ENCODE measurements at places on chromosomes 16 and 17.

DNA sequence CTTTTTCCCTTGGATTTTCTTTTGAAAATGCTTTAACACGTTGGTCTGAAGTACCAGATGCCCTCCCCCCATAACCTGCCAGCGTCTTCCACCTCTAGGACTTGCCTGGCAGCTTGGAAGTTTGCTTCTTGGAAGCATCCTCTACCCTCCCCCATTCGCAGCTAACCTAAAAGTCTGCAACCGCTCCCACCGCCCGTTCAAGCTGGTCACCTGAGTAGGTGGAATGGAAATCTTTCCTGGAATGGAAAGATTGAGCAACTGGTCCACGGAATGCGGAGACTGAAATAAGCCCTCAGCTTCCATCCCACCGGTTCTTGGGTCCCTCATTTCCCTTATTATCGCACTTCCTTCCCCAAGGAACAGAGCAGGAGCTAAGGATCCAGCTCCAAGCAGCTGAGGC lies 31.4 kb downstream of the HS3ST3B1 start:
- DNase-seq, result no peak

- DNase-seq, result no peak
These were observed 4.5 kb upstream of the HERPUD1 start for GRCh38 chr16:56927471-56927870.

- DNase-seq, result no peak
These were observed 4.5 kb downstream of the CRYBA1 start for GRCh38 chr17:29251184-29251583.

DNA sequence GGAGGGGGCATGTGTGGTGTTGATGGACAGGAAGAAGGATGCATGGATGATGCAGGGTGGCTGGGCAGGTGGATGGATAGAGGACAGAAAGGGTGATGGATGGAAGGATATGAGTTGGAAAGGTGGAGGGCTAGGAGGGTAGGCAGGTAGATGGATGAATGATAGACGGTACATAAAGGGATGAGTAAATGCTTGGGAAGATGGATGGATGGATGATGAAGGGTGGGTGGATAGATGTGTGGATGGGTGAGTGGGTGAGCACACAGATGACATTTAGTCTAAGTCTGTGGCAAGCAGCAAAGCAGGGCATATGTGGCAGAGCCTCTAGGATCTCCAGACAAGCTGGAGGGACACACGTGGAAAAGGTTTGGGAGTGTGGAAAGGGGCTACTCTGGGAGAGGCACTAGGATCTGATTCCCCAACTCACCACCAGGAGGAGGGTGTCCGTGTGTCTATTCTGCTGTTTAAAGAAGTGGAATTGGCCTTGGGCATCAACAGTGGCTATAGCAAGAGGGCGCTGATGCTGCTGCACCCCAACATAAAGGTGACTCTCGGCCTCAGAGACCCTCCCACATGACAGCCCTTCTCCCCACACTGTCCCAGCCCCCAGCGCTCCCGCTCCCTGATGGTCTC lies 8.2 kb downstream of the PLD2 start:
- DNase-seq, result no peak

- DNase-seq, result no peak
These were observed 185.1 kb downstream of the RPTOR start for GRCh38 chr17:80729761-80730160.

GRCh38 chr17:30965686-30966085 lies 5.2 kb upstream of the RNF135 start:
- no peak for DNase-seq

GRCh38 chr16:65318138-65318537 lies 196.3 kb upstream of the CDH11 start:
- no peak for DNase-seq

- DNase-seq, result peak; percentile 9
These were observed at the start of gene AKTIP for GRCh38 chr16:53502331-53503269. AKTIP (minus strand) TSS chr16:53503209; CDS start chr16:53500259, 2,950 bp downstream.

DNA sequence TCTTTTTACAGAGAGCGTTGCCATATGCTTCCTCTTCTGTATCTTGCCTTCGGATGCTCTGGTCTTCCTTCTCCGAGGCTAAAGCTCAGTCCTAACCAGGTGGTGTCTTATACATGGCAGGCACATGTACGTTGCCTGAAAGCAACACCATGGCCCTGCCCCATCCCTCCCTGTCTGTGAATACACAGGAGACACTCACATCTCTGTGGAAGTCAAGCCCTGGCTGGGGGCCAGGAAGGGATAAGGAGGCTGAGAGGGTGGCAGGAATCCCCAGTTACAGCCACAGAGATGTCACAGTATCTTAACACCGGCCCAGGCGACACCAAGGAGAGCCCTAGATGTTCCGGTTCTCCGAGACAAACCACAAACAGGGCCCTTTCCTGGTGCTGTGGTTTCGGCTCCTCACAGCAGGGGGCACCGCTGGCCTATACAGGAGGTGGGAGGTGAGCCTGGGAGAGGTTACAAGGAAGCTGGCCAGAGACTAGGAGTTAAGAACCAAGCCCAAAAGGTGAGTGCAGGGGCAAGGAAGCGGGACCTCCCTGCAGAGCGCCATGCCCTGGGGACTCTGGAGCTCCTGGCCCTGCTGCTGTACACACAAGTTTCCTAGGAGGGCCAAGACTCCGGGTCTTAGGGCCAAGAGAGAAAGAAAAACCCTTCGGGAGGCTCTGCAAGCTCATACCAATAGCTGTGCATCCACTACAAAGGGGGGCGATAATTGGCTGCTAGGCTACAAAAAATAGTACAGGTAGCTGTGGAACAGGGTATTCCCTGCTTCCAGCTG lies 41.7 kb downstream of the SRL start:
- no peak for DNase-seq

DNA sequence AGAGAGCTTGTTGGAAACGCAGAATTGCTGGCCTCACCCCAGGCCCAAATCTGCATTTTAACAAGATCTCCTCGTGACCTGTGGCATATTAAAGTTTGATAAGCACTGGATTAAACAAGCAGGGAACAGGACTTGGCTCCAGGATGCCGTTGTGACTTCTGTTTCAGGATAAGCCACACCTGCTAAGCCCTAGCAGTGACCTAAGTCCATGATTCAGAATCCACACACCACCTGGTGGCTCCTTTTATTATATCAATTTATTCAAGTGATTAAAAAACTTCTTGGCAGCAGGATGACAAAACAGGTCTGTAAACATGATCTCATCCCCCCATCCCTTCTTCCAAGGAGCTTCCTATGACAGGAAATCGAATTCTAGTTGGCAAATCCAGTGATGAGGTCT lies 9.1 kb downstream of the NAGPA start:
- DNase-seq, result no peak

DNA sequence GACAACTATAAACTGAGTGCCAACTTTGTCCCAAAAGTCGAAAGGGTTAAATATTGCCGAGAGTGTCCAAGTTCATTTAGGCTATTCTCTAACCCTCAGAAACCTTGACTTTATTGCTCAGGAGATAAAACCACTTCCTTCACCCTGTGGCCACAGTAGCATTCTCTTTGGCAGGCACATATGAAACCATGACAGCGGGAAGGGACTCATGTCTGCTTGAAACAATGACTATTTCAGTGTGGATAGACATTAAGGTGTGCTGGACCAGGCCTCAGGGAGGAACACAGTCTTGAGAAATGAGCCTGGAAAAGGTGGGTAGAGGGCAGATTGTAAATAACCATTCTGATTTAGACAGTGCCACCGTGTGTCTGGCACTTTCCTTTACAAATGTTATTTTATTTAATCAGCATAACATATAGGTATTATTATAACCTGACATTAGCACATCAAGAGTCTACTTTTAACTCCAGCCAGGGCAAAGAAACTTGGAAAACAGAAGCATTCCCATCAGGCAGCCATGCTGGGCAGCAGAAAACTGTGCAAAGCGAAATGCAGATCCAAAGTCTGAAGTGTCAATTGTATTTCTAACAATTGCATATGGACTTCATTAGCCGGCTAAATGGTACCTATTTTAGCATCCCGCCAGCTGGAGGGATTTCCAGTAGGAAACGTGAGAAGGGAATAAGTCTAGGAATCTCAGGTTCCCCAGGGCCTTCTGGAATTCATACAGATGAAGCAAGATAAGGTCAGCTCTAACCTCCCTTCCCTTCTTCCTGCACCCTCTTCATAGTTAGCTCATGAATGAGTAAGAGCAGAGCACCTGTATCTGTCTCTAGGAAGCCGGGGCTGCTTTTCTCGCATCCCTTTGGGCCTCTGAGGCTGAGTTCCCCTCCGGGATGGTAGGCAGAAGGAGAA lies 212.8 kb upstream of the ELAC2 start:
- no peak for DNase-seq

DNA sequence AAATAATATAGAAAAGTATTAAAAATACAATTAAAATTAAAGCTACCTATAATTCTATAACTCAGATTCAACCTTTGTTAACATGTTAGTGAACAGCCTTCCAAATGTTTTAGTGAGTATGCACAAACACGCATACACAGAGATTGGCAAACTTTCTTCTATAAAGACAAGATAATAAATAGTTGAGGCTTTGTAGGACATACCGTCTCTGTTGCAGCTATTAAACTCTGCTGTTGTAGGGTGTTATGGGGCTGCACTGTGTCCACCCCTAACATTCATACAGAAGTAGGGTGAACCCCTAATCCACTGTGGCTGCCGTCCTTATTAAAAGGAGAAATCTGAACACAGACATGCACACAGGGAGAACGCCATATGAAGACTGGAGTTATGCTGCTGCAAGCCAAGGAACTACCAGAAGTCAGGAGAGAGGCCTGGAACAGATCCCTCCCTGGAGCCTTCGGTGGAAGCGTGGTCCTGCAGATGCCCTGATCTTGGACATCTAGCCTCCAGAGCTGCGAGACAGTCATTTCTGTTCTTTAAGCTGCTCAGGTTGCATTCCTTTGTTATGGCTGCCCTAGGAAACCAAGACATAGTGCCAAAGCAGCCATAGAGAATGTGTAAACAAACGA lies 383.2 kb downstream of the GRIN2A start:
- DNase-seq, result no peak

DNA sequence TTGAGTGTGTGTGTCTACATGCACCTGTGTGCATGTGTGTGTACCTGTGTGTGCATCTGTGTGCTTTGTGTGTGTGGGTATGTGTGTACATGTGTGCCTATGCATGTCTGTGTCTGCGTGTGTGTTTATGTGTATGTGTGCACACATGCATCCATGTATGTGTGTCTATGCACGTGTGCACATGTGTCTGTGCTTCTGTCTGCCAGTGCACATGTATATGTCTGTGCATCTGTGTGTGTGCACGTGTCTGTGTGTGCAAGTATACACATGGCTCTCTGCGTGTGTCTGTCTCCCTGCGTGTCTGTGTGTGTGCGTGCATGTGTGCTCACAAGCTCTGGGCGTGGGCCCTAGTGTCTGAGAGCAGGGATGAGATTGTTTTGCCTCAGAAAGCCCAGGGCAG lies 85.3 kb upstream of the SEC14L1 start:
- no peak for DNase-seq

- no peak for DNase-seq
These were observed 29.0 kb upstream of the KPNB1 start for GRCh38 chr17:47620503-47621245.

- no peak for DNase-seq
These were observed 103.3 kb downstream of the SLC39A11 start for GRCh38 chr17:72989074-72989610.

GRCh38 chr17:62625870-62626200 lies 1.6 kb upstream of the MRC2 start:
- DNase-seq, result peak; percentile 53

GRCh38 chr17:33322063-33322462 lies 29.0 kb upstream of the ASIC2 start:
- DNase-seq, result no peak

- no peak for DNase-seq
These were observed 159.4 kb downstream of the SEC14L1 start for GRCh38 chr17:77300016-77300686.

DNA sequence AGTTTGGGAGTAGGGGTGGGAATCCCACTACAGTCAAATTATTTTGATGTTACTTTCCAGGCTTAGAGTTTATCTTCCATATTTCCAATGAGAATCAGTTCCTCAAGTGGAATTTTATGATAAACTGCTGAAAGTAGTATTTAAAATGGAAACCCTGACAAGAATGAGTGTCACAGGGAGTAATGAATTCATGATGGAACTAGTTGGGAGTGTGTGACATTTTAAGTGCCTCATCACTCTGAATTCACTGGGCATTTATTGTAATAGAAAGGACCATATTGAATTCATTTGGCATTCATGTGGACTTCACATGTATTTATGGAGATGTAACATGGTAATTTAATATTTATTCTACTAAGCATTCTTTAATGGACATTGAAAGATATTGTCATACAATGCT lies 320.9 kb downstream of the CDH13 start:
- DNase-seq, result no peak

DNA sequence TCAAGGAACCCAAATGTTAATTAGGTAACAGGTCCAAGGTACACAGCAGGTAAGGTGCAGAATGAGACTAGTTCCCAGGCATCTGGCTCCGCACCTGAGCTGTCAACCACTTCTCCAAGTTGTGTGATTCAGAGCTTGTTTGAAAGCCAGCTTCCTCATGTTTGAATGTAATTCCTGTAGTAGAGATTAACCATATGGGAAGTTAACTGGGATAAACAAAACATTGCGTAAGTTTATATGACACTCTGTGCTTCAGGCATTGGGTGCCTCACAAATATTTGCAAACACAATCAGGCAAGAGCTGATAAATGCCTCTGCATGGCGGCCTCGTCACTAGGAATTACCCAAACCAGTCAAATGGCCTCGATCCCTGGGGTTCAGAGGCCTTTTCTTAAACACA lies 27.9 kb upstream of the CPHXL start:
- DNase-seq, result no peak

- no peak for DNase-seq
These were observed 24.4 kb downstream of the HS3ST4 start for GRCh38 chr16:25716186-25716585.

Data from retinal pigment epithelial cell (primary cell).